NCI-H82 (cell line): ENCODE measurements at places on chromosomes 4 and X.

DNA sequence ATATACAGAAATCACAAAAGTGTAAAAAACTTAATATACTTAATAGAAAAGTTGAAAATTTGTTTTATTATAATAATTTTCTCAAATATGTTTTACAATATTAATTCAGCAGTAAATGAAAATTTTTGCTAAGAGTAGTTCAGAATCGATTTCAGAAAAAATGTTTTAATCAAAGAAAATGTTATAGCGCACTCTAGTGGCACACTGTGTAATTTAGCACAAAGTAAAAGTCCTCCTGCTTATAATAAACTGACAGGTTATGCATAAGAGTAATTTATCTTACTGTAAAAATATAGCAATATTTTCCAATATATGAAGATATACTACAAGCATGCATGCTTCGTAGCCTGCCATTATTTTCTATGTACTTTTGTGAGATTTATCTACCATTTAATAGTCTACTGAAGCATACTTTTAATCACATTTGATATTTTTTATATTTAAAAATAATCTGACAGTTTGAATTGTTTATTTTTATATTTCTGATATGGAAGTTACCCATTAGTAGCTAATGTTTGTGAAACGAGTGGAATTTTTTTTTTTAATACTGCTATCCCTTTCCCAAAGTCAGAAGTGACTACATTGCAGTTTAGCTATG is 217.9 kb upstream of the KLHL4 start:
- peak; percentile 47 for DNase-seq

DNA sequence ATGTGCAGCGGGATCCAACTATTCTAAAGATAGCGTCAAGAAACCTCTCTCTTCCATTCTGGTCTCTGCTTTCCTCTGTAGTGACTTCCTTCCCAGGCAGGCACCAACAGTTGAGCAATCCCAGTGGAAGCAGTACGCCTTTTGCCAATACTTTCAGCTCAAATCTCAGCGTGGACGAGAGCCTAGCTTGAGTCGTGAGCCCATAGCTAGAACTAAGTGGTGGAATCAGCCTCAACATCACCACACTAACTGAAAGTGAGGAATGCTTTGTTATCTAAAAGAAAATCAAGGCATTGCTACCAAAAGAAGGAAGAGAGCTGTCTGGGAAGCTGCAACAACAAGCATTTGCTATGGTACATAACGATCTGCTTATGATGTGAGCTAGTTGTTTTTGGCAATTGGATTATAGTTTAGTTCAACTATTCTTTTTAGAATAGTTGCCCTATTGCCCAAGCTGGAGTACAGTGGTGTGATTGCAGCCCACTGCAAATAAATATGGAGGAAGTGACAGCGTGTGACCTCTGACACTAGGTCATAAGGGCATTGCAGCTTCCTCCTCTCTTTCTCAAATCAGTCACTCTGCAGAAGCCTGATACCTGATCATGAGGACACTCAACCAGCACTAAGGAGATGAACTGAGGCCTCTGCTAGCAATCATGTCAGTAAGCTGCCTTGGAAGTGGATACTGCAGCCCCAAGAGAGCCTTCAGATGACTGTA is 24.7 kb upstream of the FRYL start:
- peak; percentile 52 for DNase-seq

DNA sequence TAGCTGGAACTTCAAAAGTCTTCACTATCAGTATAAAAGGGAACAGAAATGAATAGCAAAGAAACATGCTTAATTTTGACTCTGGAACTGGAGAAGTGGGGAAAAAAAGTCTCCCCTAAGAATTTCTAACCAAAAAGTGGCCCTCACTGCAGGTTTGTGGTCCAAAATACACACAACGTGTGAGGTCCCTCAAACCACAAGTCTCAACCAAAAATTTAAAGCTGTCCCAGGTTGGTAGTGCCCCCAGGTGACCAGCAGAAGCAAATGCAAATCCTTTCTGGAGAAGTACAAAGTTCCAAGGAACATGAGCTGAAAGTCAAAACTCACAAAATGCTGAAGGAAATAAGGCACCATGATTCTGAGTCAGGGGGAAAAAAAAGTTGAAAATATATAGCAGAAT is 23.6 kb upstream of the VAMP7 start:
- DNase-seq: peak; percentile 2

- DNase-seq: no peak
Measured at GRCh38 chrX:109990582-109991276, 12.2 kb upstream of the TMEM164 start.

DNA sequence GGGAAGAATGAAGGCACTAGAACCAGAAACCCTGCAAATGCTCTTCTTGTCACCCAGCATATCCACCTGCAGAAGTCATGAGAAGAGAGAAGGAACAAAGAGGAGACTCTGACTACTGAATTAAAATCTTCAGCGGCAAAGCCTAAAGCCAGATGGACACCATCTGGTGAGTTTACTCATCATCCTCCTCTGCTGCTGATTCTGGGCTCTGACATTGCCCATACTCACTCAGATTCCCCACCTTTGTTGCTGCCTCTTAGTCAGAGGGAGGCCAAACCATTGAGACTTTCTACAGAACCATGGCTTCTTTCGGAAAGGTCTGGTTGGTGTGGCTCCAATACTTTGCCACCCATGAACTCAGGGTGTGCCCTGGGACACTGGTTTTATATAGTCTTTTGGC is 181.7 kb downstream of the AR start:
- peak; percentile 0 for DNase-seq

- no peak for DNase-seq
Measured at GRCh38 chr4:168876106-168876505, 133.9 kb downstream of the CBR4 start.

DNA sequence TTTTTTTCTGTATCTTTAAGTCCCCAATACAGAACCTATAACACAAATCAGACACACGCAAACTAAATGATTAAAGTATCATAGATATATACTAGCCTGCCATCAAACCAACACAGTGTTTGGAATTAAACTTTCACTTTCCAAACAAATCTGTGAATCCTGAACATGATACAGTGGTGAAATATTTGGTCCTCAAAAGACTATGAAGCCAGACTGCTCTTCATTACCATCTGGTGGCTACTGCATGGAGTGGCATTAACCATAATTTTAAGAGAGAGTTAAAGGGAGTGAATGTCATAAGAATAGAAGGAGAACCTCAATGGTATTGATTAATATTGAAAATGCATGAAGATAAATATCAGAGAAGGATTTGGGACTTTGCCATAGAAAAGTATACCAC is 9.2 kb upstream of the GABRA4 start:
- peak; percentile 1 for DNase-seq

- no peak for DNase-seq
Measured at GRCh38 chr4:107452717-107453630, 267.1 kb downstream of the PAPSS1 start.

GRCh38 chrX:47179221-47179927 is 14.3 kb upstream of the UBA1 start:
- no peak for DNase-seq

DNA sequence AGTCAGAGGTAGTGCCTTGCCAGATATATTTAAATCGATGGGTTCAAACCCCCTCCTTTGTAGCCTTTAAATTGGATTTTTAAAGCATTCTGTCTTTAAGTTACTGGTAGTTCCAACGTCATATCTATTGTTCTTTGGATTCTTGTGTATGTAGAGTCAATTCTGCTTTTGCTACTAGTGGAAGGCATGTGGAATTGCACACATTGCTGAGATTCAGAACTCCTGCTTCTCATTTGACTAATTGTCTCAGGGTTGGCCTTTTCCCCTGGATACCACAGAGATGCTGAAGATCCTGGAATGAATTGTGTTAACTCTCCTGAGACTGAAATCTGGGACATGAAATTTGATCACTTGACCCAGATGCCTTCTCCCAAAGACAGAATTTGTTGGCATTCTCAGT is 328.3 kb upstream of the RPS6KA3 start:
- DNase-seq: peak; percentile 22

DNA sequence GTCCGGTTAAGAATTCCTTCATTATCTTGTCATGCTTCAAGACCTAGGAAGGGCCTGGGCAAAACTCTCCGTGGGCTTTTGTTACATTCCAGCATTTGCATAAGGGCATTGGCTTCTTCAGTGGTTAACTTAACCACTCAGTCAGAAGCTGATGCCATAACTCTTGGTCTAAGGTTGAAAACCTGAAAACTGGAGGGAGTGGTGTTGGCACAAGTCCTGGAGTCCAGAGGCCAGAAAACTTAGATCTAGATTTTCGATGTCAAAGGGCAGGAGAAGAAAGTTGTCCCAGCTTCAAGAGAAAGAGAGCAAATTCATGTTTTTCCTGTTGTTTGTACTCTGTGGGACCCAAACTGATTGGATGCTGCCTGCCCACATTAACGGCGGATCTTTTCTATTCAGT is 86.6 kb upstream of the GC start:
- DNase-seq: no peak

- peak; percentile 92 for DNase-seq
Measured at GRCh38 chr4:3807822-3808496, 41.8 kb downstream of the ADRA2C start.

GRCh38 chr4:72987741-72988729 is 81.5 kb downstream of the COX18 start:
- DNase-seq: no peak

GRCh38 chr4:78379040-78379439 is 172.5 kb upstream of the ANXA3 start:
- DNase-seq: no peak

- peak; percentile 3 for DNase-seq
Measured at GRCh38 chr4:45030059-45030458, 303.7 kb upstream of the GNPDA2 start.

GRCh38 chr4:151618858-151619257 is 141.9 kb downstream of the GATB start:
- DNase-seq: no peak

DNA sequence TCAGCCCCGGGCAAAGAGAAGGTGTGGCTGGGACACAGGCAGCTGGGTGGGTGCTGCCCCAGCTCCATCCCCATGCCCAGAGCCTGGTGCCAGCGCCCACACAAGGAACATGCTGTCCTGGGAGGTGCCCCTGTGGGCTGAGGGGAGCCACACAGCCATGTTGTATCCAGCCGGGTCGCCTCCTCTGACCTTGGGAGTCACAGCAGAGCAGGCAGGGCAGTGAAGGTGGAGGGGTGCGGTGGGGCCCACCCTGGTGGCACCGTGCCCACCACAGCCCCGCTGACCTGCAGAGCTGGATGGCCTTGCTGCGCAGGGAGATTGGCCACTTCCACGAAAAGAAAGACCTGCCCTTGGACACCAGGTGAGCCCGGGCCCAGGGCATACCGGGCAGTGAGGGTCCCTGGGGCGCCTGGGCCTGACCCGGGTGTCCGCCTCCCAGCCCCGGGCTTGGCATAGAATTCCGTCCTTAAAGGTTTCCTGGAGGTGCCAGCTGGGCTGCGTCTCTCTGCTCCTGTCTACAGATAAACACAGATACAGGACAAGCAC is 18.7 kb upstream of the ADD1 start:
- no peak for DNase-seq

DNA sequence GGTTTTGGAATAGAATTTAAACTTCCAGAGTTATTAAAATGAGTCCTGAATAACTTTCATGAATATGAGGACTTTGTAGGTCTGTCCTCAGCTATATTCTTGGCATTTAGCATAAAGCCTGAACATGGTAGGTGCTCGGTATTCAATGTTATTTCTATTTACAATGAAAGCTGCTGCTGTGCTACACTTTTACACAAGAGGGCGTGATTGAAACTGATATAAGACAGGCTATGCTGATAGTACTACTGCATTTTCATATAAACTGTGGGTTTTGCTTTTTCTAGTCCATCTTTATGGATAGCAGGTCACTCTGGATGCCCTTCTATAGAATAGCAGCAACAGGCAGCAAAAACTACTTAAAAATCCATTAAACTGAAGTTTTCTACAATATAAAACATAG is 12.3 kb upstream of the GNPDA2 start:
- peak; percentile 57 for DNase-seq

DNA sequence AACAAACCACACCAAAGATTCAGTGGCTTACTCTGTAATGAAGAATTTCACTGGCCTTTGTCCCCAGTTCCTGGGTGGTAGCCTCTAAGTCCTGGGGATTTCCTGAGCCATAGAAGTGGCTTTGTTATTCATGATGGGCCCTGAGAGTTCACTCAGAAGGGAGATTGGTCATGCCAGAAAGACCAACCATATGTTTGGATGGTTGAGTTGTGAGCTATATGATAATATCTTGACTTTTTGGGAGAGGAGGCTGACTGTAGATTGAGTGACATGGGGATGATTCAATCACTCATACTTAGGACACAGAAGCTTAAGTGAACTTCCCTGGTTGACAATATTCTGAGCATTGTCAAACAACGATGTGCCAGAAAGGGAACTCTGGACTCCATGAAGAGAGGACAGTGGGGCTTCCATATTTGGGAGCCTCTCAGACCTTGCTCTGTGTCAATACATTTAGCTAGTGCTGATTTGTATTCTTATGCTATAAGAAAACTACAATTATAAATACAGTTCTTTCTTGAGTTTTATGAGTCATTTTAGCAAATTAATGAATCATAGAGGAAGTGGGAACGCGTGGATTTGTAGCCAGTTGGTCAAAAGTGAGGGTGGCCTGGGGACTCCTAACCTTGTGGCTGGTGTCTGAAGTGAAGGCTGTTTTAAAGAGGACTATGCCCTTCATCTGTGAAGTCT is 392.0 kb downstream of the GBA3 start:
- DNase-seq: no peak

DNA sequence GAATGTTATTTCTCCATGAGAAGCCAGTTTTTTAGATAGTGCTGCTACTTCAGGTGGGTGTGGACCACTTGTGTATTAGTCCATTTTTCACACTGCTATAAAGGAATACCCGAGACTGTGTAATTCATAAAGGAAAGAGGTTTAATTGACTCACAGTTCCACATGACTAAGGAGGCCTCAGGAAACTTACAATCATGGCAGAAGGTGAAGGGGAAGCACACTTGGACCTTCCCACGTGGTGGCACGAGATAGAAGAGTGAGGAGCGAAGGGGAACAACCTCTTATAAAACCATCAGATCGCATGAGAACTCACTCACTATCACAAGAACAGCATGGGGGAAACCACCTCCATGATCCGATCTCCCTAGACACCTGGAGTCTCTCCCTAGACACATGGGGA is 3.4 kb upstream of the PPID start:
- DNase-seq: peak; percentile 78
